ENCODE measurements at places on chromosomes 7 and 10. TPM values are rescaled to one million over a fixed set of nuclear protein-coding genes. Genes with fewer than 3 reads are reported as not detected.

The TET1 gene
- 0.85 TPM for total RNA-seq

The CCL24 gene
- total RNA-seq = not detected

The ADGRA1 gene
- total RNA-seq = not detected

The PCGF5 gene
- 16.5 TPM for total RNA-seq

The ASIC3 gene
- 0.14 TPM for total RNA-seq

The POP7 gene
- total RNA-seq = 39.9 TPM
